ENCODE measurements at places on chromosomes 6 and 20.

DNA sequence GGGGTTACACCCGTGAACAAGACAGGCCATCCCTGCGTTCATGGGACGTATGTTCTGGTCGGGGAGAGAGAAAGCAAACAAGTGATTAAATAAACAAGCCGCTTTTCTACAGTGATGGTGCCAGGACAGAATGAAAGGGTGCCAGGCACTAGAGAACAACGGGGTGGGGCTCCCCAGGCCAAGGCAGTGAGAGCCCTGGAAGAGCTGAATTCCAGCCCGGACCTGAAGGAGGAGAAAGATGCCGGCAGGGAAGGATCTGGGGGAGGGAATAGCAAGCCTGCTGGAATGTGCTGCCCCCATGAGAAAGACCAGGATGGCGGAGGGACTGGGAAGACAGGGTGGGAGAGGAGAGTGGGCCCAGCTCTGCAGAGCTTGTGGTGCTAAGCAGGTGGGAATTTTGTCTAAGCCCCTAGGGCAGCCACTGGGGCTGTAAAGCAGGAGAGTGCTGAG, 7.5 kb downstream of the SNAI1 start:
- no peak for DNase-seq

GRCh38 chr6:46325561-46326530, 155.1 kb upstream of the ENPP5 start:
- DNase-seq = no peak

DNA sequence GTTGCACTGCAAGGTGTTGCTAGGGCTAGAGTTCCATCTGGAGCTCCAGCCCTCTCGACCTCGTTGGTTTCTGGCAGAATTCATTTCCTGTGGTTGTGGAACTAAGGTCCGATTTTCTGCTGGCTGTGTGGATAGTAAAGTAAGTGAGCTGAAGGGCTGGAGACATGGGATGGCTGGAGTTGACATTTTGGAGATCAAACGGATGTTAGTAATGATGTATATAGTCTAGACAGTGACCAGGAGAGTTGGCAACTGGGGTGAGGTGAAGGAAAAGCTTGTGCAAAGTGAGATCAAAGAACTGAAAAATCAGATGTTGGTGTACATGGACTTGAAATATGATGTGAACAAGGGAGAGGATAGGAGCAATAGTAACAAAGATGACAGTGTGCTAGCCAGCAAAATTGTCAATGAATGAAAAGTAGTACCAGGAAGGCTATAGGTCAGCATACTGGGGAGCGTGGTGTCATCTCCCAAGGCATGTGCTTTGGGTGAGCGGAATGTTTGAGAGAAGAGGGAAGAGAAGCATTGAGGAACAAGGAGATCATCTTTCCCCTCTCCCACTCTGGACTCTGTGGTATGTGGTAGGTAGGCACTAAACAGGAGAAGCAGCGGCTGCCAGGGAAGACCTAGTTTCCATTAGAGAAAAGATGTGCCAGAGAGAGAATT, 7.8 kb downstream of the QRSL1 start:
- DNase-seq = no peak

DNA sequence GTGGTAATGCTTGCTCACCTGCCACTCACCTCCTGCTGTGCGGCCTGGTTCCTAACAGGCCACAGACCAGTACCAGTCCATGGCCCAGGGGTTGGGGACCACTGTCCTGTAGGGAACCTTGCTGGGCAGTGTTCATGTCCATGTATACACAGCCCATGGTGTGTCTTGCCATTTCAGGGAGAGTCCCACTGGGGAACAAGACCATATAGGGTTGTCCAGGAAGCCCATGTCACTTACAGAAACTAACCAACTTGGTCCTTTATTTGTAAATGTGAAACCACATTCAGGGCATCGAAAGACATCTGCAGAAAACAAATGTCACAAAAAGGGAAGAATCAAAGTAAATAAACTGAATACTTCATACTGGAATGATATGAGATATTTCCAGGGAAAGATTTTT, 179.1 kb downstream of the NFATC2 start:
- DNase-seq = no peak

DNA sequence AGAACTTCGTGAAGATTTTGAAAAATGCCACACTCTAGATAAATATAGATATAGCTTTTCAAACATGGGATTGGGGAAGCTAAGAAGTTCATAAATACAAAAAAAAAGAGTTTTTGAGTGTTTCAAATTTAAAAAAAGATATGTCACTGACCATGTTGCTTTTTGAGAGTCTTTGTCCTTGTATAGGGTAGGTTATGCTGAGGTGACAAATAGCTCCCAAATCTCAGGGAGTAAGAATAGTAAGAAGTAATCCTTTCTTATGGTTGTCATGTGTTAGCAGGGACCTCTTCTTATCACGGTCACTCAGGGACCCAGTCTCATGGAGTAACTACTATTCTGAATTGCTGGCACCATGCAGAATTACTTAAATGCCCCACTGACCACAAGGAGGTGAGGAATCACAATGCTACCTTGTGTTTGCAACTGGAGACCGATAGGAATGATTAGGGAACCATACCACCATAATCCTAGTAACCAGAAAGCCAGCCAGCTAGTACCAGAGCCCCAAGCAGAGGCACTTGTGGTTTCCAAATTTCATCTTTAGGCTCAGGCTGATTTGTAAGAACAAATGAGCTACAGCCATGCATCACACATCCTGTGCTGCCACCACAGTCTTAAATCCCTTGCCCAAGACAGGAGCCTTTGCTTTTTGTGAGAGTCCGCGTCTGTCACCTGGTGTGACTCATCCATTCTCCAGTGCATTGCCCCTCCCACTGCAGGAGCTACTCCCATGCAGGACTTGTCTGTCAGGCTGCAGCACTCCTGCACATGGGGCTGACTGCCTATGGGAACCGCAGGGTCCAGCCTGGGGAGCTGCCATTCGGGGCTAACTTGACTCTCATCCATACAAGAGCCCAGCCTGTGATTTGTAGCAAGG, 42.4 kb upstream of the ADGRF4 start:
- DNase-seq = no peak

DNA sequence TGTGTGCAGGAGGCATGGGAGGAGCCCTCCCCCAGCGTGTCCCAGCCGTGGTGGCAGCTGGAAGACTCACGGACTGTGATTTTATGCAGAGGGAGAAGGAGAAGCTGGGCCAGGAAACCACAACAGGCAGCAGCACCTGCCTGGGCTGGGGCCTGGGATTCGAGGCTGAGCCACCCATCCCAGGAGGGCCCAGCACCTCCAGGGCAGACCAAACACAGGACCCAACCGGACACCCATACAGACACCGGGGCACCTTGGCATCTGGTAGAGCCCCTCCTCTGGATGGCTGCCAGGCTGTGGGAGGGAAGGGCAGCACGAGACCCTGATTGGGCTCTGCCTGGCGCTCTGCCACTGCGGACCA, 41.7 kb upstream of the CHRNA4 start:
- DNase-seq = no peak

- no peak for DNase-seq
Observed at GRCh38 chr6:110340392-110340965, 17.7 kb downstream of the METTL24 start.

DNA sequence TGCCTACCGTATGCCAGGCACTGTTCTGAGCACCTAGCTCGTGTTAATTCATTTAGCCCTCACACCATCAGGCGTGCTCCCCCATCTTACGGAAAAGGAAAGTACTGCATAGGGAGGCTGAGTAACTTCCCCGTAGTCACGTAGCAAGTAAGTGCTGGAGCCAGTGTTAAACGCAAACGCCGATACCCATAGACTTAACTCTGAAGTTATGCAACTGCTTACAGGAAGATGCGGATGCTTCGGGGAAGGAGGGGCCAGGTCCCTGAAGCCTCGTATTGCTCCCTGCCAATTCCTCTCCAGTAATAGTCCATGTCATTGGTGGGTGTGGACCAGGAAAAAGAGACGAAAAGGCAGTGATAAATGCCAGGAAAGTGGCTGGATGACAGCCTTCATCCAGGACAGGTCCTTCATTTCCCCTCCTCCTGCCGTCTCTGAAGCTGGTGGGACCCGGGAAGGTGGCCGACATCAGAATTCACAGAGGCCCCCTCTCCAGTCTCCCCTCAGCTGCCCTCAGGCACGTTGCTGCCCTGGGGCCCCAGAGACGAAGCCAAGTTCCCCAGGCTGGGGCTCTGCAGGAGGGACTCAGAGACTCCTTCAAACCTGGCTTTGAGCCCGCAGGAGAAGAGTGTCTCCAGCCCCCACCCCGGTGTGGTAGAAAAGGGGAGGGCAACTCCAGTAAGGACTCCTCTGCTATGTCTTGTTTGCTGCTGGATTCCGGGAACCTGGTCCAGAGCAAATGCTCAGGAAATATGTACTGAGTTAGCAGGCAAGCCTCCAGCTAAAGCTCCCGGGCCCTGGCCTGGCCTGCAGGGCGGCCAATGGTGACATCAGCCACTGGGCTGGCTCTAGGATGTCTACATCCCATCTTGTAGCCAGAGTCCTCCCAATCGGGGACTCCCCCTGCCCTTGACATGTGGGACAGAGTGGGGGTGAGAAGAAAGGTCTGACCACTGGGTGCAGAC, 37.8 kb downstream of the RAB44 start:
- no peak for DNase-seq

- no peak for DNase-seq
Observed at GRCh38 chr20:40949346-40949745, 79.3 kb upstream of the TOP1 start.

DNA sequence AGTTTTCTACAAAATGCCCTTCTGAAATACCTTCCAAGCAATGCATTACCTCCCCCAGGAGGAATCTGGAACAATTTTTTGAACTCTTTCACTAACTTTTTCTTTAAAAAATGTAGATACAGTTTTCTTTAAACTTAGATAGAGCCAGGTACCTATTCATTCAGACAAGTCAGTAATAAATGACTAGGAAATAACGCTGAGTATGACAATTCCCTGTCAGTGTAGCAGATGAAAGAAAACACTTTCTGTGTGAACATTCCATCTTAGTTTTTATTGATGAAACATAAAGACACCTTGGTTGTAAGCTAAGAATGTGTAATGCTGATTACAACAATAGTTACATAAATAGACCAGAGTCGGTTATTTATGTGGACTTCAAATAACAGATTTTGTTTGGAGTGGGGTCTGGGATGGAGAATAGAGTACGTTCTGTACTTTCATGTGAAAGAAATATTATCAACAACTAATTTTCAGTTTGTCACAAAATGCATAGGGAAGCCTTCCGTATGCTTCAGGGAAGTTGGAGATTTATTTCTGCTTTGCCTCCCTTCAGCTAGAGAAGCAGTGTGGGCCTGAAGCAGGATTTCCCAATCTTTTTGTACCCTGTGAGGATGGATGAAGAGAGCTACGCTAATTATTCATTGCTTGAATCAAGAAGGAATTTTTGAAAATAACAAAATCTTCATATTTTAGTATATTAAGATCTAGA, 19.2 kb upstream of the QKI start:
- DNase-seq = no peak

- no peak for DNase-seq
Observed at GRCh38 chr6:85023721-85024120, 259.3 kb upstream of the TBX18 start.

DNA sequence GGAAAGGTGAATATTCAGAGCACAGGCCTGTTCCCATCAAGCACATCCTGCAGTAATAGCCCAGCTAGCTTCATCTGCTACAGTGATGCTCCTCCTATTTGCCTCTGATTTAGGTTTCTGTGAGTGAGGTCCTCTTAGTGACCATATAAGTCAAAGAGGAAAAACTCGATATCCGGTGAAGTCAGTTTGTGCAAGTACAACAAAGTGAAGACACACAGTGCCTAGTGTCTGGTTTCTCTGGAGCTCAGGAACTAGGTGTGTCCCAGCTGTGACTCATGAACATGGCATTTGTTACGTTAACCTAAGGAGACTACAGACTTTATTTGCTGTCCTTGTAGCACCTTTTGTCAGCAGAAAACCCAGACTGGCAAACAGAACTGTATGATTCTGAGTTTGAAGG, 33.9 kb downstream of the EDN1 start:
- DNase-seq = no peak

GRCh38 chr20:61744691-61745396, 320.8 kb downstream of the TAF4 start:
- DNase-seq = no peak

DNA sequence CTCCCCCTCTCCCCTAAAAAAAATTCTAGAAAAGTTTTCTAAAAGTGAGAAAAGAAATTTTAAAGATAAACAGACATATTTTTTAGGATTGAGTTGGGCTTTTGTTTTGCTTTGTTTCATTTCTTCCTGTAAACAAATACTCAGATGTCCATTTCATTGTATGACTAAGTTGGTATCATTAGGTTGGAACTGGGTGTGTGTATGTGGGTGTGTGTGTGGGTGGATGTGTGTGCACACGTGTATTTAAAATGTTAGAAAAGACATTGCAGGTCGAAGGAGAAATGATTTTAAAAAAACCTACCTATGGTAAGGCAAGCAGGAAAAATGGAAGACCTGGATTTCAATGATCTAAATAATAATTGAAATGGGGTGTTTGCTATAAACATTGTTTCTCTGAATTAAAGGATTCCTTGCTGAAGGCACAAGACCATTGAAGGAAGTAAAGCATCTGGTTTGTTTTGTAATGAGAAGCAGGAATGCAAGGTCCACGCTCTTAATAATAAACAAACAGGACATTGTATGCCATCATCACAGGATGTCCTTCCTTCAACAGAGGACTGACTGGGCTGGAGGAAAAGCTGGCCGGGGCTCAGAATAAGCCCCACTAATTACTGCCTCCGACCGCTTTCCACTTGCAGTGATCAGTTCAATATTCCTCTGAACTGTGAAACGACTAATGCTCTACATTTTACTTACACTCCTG, 996 bp upstream of the PRDM1 start:
- no peak for DNase-seq

GRCh38 chr20:47455133-47456040, 46.3 kb upstream of the NCOA3 start:
- DNase-seq = no peak

- no peak for DNase-seq
Observed at GRCh38 chr6:79841577-79842375, 105.6 kb downstream of the ELOVL4 start.

DNA sequence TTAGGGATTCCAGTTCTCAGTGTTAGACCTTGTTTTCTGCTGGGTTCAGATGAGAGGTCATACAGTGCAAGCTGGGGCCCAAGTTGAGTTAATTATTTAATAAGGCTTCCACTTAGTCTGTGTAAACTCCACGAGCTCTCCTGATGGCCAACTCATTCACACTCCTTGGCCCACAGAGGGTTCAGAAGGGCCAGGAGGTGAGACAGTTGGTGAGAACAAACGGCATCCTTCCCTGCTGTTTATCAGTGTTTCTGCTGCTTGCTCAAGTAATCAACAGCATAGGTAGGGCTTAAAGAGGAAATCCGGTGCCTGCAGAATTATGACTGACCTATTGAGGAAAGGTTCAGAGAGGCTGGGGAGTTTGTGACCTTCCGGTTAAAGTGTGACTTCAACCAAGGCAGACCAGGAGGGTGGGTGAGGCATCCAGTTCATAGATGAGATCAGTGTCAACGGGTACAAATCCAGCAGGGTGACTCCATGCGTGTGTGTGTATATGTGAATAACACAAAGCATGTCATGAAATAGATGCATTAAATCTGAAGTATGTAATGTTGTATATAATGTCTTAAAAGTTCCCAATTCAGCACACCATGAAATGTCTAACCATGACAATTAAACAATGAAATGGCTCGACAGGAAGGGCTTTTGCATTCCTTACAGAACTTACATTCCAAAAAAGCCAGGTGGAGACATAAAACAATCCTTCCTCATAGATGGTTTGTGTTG, 37.4 kb upstream of the BCAS1 start:
- DNase-seq = no peak

- no peak for DNase-seq
Observed at GRCh38 chr6:136890194-136890839, 31.8 kb upstream of the SLC35D3 start.

GRCh38 chr6:161169035-161169434, 104.8 kb downstream of the AGPAT4 start:
- no peak for DNase-seq

GRCh38 chr20:17969278-17969883, 563 bp downstream of the MGME1 start:
- no peak for DNase-seq

GRCh38 chr20:41222296-41222695, 85.0 kb downstream of the PLCG1 start:
- DNase-seq = no peak
